Ammon's horn (tissue), 1 donor: ENCODE measurements at places on chromosomes 1 and 21.

DNA sequence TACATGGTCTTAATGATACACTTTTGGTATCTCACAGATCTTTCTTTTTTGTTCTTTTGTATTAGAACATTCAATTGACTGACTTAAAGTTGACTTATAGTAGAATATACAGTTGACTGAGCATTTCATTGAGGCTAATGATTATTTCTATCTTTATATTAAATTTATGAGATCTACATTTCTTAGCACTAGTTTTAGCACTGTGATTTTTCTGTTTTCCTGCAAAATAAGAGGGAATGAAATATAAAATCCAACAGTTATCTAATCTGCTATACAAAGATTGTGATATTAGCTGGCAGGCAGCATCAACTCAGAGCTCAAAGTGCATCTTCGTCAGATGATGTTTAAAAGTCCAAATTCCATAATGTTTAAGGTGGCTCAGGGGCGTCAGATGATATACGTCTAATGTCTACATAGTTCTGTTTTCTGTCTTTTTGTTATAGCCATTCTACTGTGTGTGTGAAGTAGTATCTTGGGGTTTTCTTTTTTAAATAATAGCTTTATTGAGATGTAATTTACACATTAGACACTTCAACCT is 85.4 kb downstream of the ATG4C start:
- no peak for DNase-seq

GRCh38 chr1:226344441-226345259 is 35.7 kb upstream of the LIN9 start:
- no peak for DNase-seq

DNA sequence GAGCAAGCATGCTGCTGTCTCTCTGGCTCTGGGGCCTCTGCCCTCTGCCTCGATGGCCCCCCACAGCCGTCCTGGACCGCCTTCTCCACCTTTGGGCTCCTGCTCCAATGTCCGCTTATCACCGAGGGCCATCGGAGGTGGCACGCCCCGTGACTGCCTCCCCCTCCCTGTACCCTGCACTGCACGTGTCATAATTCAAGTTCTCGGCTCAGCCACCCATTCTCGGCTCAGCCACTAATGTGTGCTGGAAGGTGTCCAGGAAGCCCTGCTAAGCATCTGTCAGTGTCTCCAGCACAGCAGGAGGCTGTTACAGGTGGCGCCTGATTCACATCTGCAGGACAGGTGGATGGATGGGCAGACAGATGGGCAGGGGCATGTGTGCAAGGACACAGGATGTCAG is 45.5 kb downstream of the TP73 start:
- DNase-seq: no peak

DNA sequence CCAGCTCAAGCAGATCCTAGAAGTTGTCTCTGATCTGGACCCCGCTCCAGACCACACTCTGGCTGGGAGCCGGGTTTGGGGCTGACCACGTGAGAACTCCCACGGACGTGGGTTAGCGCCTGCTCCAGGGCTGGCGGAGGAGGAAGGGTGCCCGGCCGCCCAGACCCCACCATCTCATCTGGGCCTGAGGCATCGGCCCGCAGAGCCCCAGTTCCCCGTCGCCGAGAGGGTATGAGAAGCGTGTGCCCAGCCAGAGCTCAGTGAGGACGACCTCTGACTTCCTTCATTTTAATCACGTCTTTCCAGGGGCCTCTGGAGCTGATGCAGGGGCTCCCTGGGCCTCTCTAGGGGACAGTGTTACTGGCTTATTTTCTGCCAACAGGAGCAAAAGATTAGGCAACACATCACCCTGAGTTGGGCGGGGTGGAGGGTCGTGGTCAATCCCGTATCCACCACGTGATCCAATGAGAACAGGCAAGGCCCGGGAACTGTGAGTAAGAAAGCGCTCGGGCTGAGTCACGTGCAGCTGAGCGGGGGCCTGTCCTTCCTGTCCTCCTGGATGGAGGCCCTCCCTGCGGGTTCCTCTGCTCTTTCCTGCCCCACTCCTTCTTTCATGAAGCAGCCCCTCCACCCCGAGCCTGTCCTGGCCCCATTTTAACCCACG is 81.1 kb downstream of the SIK1 start:
- DNase-seq: no peak

DNA sequence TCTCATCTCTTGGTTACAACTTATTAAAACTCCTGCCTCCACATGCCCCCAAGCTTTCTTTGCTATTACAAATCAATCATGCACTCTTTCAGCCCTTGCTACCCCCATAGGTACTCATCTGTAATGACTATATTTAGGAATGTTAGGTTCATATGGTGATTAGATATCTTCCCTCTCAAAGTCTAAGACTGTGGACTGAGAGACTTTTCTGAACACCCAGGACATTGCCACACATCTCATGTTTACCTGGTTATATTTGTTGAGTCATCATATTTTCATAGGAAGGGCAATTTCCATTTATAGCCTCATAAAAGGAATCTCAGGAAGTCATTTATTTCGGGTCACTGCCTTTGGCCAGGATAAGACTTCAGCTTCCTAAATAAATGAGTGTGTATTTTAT is 81.5 kb upstream of the LPGAT1 start:
- no peak for DNase-seq

DNA sequence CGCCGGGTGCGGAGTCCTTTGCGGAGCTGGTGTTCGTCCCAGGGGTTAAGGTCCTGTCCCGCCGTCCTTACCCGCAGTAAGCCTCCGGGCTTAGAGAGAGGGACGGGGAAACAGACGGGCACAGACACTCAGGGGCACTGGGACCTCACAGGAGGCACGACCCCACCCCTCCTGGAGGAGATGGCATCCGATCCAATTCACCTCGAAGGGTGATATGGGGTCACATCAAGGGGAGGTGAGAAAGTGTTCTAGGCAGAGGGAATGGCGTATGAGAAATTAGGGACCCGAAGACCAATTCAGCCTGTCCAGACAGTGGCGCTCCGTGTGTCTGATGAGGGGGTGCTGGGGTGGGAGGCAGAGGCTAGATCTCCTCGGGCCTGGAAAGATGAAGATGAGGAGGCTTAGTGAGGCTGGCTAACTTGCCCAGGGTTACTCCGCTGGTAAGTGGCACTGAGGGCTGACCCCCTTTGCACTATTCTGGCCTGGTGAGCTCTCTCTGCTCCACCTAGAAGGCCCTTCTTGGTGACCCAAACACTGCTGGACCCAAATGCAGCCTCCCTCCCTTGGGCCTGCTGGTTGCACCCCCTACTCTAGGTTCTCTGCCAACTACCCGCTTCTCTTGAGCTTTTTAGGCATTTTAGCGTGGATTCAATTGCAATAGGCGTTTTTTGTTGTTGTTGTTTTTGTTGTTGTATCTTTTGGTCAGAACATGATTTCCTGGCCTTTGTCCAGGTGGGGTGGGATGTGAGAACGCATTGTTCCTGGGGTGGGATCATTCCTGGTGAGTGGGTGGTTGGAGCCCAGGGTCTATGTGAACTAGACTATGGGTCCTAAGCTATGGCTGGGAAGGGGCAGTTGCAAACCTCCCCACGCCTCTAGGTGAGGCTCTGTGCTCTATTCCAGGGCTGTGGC is 12.3 kb downstream of the BTBD19 start:
- DNase-seq: no peak

DNA sequence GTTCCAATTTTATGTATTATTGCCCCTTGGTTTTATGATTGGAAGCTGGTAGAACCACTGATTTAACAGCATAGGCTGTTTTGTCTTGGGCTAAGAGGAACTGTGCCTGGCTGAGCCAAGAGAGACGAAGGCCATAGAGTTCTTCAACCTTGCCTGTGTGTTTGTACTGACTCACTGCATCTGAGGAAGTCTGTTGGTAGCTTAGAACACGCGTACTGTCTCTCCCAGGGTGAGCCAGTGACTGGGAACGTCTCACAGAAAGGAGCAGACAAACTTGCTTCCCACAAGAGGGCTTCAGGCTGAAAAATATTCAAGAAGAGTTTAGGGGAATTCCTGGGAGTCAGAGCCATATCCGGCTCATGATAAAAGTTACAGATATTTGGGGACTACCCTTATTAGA is 14.9 kb downstream of the TMEM51 start:
- DNase-seq: no peak

DNA sequence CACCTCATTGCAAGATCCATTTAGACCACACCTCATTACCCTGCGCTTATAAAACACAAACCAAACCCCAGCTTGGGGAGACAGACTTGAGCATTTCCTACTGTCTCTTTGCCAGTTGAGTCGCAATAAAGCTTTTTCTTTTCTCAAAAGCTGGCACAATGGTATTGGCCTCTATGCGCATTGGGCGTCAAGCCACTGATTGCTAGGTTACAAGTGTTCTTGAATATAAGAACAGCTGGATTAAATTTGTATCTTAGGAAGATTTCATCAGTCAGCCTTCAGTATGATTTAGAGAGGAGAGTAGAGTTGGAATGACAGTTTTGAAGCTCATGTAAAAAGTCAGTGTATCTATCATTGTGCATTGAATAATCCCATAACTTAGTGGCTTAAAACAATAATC is 84.9 kb upstream of the RAB4A start:
- no peak for DNase-seq

DNA sequence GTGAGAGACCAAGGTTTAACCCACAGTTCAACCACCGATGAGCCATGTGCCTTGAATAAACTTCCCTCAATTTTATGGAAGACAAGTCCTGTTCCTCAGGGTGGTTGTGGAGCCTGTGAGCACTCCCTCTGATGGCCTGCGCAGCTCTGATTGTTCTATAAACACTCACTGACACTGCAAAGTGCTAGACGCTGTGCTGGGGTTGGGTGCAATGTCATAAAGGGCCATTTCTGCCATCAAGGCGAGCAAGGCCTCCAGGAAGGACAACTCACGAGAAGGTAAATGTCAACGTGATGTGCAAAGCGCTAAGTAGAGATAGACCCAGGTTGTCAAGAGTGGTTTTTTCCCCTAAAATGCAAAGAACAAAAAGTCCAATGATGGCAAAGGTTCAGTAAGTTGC is 75.7 kb upstream of the SYT6 start:
- DNase-seq: no peak

- DNase-seq: peak; percentile 80
Observed at GRCh38 chr1:110207831-110208230, 2.3 kb upstream of the KCNC4 start.
